ENCODE measurements at places on chromosomes 12 and 14.

DNA sequence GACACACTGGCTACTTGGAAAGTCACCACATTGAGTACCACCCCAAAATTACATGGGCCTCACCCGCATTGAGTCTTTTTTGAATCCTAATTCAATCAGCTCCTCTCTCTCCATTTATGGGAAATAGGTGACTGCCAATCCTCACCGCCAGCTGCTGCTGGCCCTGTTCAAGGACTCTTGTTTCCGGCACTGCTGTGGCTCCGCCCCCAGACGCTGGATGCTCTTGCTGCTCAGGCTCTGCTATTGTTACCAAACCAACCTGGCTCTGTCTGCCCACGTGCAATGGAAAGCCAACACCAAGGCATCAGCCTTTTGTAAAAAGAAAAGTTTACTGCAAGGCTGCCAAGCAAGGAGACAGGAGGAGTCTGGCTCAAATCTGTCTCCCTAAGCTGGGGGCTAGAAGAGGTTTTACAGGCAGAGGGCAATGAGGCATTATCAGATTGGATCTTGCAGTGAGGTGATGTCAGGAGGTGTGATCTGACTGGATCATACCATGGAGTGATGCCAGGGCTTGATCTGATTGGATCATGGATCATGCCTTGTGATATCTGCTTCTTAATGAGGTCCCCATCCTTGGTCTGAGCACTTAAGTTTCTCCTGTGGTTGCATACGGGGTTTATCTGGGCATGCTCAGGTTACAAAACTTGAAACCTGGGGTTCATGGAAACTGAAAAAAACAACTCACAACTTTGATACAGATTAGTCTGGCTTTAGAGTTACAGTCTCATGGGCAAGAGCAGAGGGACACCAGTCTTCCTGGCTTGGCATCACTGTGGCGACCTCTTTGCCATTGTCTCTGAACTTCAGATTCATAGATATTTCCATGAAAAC is 117.1 kb upstream of the SLC35F4 start:
- DNase-seq: peak; percentile 45

DNA sequence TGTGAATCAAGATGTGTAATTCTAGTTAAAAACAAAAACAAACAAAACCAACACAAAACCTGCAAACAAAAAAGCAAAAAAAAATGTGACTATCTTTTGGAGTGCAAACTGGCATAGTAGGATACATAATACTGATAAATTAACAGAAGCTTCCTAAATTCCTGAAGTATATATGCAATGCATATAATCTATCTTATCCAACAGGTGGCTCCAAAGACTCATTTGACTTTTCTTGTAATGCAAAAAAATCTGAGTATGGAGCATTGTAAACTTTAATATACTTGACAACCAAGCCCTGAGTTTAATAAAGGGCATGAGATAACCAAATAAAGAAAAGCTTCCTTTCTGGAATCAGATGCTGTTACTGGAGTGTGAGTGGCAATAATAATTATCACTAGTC is 1003.6 kb downstream of the FSCB start:
- peak; percentile 20 for DNase-seq

DNA sequence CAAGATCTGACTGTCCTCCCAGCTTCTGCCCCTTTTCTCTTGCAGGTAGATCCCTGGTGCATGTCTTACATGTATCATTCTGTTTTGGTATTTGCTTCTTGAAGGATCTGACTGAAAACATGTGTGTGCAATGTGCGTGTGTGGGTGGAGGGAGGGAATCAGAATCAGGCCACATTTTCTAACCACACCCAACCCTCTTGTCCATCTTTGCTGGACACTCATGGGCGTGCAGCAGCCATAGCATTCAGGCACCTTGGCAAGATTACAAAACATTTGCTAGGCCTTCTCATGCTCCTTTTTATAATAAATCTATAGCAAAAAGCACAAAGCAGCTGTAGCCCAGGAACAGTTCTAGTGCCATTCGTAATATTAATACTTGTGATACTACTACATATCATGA is 233.6 kb upstream of the E2F7 start:
- DNase-seq: no peak

- DNase-seq: no peak
Observed at GRCh38 chr12:56768424-56768823, 5.3 kb downstream of the HSD17B6 start.

- no peak for DNase-seq
Observed at GRCh38 chr14:22484632-22485031, 104.4 kb downstream of the DAD1 start.

DNA sequence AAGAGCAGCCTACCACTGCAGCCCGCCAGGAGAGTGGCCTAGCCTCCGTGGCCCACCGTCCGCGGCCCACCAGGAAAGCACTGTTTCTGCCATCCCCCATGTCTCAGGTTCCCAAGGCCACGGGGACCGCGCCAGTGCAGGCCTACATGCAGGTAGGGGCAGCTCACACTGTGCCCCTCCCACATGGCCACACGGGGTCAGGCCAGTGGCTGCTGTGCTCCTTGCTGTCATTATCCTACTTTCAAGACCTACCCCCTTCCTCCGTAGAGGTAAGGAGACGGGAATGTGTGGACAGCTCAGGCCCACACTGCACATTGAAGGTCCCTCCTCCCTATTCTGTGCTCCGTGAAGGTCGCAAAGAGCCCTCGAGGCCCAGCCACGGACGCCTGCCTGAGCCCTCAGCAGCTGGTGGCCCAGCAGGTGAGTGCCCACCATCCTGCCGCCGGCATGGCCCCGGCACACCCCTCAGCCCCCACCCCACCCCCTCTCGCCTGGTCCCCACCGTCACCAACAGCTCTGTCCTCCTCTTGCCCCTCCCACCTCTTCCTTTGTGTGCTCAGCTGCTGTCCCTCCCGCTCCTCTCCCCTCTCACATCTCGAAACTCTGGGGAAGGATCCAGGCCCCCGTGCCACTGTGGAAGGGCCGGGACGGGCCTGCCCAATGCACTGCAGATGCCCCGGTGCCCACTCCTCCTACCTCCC is 10.0 kb downstream of the DDX51 start:
- peak; percentile 51 for DNase-seq

- DNase-seq: no peak
Observed at GRCh38 chr12:131459773-131460365, 251.0 kb upstream of the SFSWAP start.

- DNase-seq: no peak
Observed at GRCh38 chr14:35409595-35409994, 5.0 kb upstream of the NFKBIA start.

DNA sequence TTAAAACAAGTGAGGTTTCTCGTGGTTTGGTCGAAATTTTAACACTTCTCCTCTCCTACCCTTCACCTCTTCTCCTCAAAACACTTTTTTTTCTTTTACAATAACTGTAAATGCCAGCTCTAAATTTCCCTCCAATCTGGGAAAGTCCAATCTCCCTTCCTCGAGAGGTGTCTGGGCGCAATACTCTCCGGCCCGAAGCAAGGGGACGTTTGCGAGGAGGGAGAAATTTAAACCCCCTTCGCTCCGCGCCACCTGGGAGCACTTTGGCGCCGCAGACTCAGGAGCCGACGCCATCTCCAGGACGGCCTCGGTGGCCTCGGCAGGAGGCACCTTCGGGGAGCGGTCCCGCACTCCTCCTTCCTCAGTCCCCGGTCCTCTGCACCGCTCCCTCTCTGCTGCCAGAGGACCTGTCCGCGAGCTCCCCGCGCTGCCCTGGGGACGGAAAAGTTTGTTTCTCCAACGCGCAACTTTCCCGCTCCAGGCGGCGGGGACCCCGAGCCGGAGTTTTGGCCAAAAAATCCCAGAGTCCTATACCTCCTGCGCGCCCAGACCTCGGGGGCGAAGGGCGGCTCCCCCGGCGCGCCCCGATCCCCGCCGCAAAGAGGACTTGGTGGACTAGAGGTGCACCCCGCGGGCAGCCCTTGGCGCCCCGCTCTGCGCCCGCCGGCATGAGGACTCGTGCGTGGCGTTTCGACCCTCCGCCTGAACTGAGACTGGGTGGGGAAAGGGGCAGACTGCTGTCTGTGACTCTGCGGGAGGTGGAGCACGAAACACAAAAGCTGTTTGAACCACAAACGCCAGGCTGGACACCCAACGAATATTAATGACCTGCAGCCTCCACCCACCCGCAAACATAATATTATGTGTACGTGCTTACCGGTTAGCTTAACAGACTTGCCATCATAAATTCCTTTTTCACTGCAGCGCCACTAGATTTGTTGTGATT is 95.2 kb upstream of the HMGA2 start:
- DNase-seq: no peak

Data from NCI-H748 treated with DMSO at 0.1 percent for 48 hours (cell line).